ENCODE measurements at places on chromosomes 2 and 18.

DNA sequence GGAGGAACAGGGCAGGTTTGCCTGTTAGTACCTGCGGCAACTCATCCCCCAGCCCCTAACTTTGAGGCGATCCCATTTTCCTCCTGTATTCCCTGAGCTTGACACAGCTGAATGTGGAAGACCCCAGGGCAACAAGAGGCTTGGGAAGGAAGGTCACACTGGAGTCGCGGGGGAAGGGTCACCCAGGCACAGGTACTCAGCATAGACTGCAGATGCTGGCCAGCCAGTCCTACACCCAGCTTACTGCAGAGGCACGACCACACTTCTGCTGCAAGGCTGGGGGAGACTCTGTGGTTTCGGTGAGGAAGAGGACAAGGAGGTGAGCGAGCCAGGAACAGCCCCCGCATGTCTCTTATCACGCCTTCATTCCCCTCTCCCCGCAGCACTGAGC lies 91.5 kb downstream of the MALT1 start:
- no peak for DNase-seq

DNA sequence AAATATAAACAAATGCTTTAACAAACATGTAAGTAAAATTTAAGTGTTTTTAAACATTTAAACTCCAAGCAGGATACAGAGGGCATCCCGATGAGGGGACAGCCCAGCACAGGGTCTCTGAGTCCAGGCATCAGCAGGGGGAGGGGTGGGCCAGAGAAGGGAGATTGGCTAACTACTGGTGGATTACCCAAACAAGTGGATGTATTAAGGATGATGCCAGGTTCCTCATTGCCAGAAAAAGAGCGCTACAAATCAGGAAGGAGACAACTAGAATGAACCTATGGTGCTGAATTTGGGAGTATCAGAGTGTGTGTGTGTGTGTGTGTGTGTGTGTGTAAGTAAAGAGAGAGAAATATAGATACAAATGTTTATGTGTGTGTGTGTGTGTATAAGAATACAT lies 162.0 kb upstream of the RMP24 start:
- DNase-seq = no peak

GRCh38 chr2:100821255-100821910 lies 1.4 kb downstream of the NPAS2 start:
- DNase-seq = no peak

DNA sequence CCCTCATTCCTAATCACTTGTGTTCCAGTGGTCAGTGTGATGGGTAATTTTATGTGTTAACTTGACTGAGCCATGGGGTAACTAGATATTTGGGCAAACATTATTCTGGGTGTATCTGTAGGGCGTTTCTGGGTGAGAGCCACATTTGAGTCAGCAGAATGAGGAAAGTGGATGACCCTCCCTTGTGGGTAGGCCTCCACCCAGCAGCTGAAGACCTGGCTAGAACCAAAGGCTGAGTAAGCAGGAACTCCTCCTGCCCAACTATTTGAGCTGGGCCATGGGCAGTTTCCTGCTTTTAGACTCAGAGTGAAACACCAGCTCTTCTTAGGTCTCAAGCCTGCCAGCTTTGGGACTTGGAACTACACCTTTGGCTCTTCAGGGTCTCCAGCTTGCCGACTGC lies 141.8 kb downstream of the ACKR3 start:
- no peak for DNase-seq

DNA sequence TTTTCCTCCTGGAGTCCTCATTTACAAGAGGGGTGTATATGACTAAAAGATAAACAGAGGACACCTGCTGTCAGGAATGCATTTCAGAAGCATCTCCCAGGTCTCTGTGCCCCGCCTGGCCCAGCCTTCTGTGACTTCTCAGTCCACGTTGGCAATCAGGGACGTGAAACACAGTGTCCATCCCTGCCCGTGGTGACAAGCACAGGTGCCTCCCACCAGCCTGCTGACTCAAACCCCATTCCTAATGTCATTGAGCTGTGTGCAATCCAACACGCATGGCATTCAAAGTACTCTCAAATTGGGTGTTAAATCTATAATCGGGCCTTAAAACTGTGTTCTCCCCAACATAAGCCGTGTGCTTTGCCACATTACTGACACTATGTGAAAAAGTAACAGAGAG lies 343.2 kb downstream of the EIPR1 start:
- no peak for DNase-seq

DNA sequence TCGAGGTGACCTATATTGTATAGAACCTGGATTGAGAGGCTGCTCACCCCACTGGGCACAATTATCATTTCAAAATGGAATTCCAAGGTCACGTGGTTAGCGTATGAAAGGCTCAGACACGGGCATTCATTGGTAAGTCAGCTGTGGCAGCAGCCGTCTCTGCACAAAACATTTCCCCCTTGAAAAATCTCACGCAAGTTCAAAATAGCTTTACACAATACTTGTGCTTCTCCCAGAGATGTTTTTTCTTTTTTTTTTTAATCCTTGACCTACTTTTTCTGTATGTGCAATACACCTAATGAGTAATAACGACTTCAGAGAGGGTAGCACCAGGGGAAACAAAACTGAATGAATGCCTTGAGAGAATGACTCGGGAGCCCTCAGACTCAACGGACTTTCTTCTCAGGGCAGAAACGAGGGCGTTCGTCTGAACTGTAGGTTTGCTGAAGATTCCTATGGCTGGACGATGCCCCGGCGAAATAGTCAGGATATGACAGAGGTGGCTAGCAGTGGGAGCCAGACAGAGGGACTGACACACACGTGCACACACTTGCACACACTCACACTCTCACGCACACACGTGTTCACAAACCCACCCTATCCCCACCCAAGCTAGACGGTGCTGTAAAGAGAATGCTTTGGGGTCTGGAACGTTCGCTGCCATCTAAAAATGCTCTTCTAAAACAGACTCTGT lies 77.8 kb downstream of the PDCL3 start:
- DNase-seq = no peak

GRCh38 chr2:72278046-72278445 lies 130.4 kb upstream of the CYP26B1 start:
- DNase-seq = no peak

DNA sequence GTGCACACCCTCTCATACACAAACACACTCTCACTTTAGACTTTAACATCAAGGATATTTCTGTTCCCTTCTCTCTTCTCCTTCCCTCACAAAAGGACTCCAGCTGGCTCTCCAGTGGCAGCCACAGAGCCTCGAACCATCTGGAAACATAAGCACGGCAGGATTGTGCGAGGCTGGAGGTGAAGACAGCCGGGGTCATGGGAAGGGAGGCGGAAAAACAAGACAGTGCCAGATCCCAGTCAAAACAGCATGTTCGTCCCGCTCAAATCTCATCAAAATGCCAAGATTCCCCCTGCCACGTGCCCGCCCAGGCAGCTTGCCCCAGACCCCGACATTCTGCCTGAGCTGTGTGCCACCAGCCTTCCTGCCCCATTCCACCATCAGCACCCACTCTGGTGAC lies 180.3 kb downstream of the ZBTB7C start:
- DNase-seq = no peak

DNA sequence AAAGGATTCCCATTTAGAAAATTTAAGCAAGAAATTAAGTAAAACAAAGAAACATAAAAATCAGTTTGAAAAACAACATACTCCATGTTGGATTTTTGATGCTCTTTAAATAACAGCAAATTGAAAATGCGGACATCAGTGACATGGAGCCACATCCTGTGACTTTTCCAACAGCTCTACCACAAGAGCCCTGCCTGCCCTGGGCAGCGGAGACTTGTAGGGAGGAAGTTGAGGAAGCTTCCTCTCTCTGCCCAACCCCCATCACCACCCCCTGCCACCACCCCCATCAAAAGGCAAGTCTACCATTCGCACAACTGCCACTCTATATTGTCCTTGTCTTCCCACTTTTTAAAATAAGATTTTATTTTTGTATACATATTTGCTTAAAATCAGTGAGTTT lies 32.8 kb upstream of the DAPL1 start:
- DNase-seq = no peak

GRCh38 chr2:80185091-80185490 lies 119.5 kb downstream of the LRRTM1 start:
- DNase-seq = no peak

DNA sequence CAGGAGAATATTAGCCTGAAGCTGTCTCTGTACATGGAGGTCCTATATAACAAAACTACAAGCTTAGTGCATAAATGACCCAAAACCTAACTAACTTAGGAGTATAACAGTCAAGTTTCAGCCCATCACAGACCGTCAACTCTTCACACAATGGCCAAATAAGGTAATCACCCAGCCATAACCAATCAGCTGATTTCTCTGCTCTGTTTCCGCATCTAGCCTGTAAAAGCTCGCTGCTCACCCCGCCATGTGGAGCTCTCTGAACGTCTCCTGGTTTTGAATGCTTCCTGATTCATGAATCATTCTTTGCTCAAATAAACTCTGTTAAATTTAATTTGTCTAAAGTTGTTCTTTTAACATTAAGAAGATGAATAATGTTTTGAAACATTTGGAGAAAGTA lies 593.6 kb downstream of the TMX3 start:
- DNase-seq = no peak
